ENCODE measurements at places on chromosomes 6 and 20. TPM values are rescaled to one million over a fixed set of nuclear protein-coding genes. Genes with fewer than 3 reads are reported as not detected.

- no peak for DNase-seq
Measured at GRCh38 chr20:9482180-9482579, 32.2 kb upstream of the LAMP5 start.

DNA sequence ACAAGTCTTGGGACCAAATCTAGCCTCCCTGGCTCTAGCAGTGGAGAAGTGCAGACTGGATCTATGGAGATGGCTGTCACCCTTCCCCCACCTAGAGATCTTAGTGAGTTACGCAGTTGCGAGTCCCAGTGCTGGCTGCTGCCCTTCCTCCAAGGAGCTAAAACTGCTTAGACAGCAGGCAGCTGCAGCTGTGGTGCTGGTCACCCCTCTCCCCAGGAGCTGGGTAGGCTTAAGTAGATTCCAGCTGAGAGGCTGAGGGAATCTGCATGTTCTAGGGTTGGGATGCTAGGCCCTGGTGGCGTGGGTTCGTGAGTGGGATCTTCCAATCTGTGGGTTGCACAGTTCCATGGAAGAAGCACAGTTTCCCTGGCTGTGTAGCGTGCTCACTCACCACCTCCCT, 120.2 kb downstream of the SLC35B3 start:
- DNase-seq = no peak

DNA sequence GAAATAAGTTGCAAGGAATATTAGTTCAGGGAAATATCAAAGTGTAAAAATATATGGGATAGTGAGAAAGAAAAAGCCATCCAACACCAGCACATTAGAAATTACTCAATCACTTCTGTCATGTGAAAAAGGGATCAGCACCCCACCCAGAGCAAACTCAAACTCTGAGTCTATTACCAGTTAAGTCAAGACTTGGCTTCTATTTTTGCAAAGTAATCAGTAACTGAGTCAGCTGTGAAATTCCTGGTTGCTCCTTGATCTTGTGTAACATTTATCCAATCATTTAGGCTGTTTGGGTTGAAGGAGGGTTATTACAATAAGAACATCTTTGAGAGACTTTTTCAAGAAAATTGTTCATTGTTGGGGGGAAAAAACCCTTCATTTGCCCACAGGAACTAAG, 51.2 kb downstream of the SLC22A23 start:
- DNase-seq = peak; percentile 67

The PHACTR1 gene
- polyA plus RNA-seq = 0.30 TPM

The BPIFB4 gene
- polyA plus RNA-seq = not detected
